ENCODE measurements at places on chromosomes 1 and 21.

- DNase-seq = peak; percentile 16
Measured at GRCh38 chr1:107862064-107862463, 102.9 kb downstream of the VAV3 start.

- no peak for DNase-seq
Measured at GRCh38 chr21:44020551-44020950, 8.4 kb downstream of the TRAPPC10 start.

- DNase-seq = no peak
Measured at GRCh38 chr1:211800925-211801607, 29.5 kb downstream of the LPGAT1 start.

GRCh38 chr1:243837907-243838535 lies 12.0 kb downstream of the AKT3 start:
- DNase-seq = peak; percentile 69

- DNase-seq = no peak
Measured at GRCh38 chr1:172826096-172826741, 167.3 kb downstream of the FASLG start.

DNA sequence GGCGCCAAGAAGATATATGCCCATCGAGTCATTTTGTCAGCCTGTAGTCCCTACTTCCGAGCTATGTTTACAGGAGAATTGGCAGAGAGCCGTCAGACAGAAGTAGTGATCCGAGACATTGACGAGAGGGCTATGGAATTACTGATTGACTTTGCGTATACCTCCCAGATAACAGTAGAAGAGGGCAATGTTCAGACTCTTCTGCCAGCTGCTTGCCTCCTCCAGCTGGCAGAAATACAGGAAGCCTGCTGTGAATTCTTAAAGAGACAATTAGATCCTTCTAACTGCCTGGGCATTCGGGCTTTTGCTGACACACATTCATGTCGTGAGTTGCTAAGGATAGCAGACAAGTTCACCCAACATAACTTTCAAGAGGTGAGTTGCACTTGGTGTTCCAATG lies 19.1 kb downstream of the KLHL20 start:
- DNase-seq = no peak

DNA sequence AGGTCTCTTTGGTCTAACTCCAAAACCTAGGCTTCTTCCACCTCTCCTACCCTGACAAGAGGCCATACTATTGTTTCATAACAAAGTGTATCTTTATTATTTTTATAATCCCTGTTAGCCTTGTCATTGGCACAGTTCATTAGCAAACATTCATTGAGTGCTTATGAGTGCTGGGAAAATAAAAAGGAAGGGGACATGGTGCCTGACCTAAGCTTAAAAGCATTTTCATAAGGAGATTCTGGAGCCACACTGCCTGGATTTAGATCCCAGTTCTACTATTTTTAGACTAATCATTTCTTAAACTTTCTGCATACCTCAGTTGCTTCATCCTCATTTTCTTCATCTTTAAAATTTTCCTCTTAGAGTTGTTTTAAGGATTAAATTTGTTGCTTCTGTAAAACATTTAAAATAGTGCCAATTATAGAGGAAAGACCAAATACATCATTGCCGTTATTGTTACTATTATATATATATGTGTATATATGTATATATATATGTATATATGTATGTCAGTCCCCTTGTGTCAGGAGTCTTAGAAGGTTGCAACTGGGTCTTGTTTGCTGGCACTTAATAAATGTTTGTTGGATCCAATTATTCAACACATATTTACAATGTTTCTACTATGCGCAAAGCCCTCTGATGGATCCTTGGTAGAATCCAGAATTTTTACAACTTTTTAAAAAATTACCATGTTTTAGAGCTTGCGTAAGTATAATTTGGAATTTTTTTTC lies 250.9 kb upstream of the SGIP1 start:
- no peak for DNase-seq

- DNase-seq = no peak
Measured at GRCh38 chr1:89129911-89130310, 4.0 kb upstream of the GBP2 start.

GRCh38 chr1:22114083-22115012 lies 28.5 kb downstream of the WNT4 start:
- DNase-seq = no peak

- DNase-seq = no peak
Measured at GRCh38 chr21:31370281-31370892, 26.3 kb upstream of the TIAM1 start.

GRCh38 chr1:39672551-39672947 lies 642 bp upstream of the NT5C1A start:
- DNase-seq = no peak

DNA sequence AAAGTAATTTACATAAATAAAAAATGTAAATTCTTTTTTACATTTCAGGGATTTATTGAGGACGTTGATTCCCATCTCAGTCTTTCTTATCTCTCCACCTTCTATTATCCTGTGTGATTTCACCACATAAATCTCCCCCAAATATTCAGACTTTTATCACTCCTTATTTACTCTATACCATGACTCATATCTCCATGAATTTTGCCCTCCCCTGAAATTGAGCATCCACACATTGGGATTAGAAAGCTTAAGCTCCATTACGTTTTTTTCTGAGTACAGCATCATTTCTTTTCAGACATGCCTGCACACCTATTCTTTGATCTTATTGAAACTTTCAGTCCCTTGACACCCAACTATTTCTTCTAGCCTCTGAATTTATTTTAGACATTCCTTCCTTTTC lies 111.2 kb downstream of the IFI44 start:
- DNase-seq = no peak

DNA sequence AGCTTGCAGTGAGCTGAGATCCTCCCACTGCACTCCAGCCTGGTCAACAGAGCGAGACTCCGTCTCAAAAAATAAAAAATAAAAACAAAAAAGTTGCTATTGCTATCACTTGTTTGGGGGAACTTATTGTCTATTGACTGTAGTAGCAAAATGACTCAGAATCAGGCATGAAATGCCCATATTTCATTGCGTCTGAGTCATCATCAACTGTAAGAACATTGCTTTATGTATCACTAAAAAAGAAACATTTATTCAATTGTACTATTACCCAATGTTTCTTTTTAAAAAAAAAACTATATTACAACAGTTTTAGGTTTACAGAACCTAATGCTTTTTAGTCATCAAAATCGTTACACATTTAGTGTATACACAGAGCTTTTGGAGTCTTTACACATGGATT lies 91.0 kb upstream of the FMN2 start:
- DNase-seq = peak; percentile 52

DNA sequence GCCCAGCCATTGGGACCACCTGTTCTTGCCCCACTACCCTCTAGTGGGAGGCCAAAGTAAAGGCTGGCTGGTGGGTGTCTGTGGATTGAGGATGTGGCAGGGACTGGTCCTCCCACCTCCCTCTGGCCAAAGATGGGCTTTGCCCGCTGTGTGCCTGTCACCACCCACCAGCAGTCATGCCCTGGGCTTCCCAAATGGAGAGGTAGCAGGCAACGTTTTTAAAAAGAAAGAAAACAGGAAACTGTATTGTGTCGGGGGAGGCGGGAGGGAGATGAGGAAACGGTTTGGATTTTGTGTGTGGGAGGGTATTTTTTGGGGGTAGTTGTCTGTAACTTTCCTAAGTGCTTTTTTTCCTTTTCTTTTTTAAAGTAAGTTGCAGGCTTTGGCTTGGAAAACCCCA lies 30.1 kb downstream of the SZRD1 start:
- DNase-seq = no peak

DNA sequence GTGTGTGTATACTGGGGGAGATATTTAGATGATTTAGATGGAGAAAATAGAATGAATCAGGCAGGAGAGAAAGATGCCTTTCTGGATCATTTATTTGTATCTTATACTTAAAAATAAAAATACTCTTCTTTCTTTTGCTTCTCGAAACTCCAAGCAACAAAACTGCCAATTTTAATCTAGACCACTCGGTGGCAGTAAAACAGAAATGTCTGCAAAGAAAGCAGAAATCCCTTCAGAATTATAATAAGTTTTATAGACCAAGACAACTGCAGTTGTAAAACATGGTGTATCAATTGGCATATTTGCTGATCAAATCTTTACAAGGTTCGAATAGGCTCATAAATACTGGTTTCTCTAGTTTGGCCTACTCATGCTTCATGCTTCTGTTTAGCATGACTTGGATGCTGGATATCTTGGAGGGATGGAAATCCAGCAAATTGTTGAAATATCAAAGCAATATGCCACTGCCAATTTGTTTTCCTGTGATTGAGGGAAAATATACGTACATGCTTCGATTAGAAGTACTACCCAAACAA lies 15.1 kb upstream of the C1orf87 start:
- no peak for DNase-seq

- DNase-seq = no peak
Measured at GRCh38 chr1:3463891-3464648, 9.6 kb downstream of the ARHGEF16 start.

DNA sequence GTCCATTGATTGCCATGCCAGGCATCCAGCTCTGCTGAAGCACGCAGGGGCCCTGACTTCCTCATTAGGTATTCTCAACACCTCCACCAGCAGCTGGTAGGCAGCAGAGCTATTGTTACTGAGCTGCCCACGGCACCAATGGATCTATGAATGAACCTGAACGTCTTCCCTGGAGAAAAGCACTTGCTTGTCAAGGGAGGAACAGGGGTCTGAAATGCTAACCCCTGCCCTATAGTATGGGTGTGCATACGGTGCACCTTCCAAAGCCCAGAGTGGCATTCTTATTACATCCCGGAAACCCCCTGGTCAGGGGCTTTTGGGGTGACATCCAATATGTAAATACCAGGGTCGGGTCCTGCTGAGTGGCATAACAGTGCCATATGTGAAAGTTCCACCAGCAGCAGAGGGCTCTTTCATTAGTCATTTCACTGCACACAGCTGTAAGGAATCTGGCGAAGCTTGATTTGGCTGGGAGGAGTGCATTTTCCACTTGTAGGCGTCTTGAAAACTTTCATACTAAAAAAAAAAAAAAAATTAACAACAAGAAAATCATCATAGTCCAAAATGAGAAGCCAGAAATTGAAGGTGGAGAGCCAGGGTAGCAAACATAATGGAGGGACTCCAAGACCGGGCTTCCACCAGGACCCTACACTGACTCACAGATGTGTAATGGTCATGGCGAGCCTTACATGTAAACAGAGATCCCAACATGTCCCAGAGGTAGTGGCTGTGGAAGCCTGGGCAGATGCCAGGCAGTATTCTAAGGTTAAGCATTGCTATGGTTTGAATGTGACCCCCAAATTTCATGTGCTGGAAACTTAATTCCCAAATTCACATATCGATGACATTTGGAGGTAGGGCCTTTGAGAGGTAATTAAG lies 58.8 kb upstream of the PRDX6 start:
- peak; percentile 20 for DNase-seq

- no peak for DNase-seq
Measured at GRCh38 chr1:169762699-169763098, 28.8 kb upstream of the SELE start.

GRCh38 chr1:184036517-184036949 lies 995 bp downstream of the COLGALT2 start:
- DNase-seq = peak; percentile 18

GRCh38 chr1:91864017-91864700 lies 21.8 kb downstream of the TGFBR3 start:
- no peak for DNase-seq

- no peak for DNase-seq
Measured at GRCh38 chr1:169133801-169134502, 27.5 kb downstream of the ATP1B1 start.

- no peak for DNase-seq
Measured at GRCh38 chr1:118661769-118662320, 326.3 kb downstream of the TBX15 start.

- peak; percentile 14 for DNase-seq
Measured at GRCh38 chr1:157773493-157774350, 3.2 kb downstream of the FCRL2 start.

DNA sequence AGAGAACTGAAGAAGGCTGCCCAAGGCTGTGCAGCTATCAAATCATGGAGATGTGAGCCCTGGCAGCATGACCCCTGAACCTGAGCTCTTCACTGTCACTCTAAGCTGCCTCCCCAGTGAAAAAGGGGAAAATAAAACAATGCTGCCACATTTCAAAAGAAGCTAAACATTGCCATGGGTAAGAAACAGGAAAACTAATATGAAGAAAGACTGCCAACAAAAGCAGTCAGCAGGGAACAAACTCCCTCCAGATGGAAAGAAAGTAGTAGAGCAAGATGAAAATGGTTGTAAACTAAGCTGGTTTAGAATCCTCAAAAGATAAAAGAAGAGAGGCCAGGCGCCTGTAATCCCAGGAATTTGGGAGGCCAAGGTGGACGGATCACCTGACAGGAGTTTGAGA lies 36.2 kb upstream of the CSF1 start:
- no peak for DNase-seq

GRCh38 chr1:178510155-178510554 lies 2.8 kb upstream of the TEX35 start:
- DNase-seq = no peak

- no peak for DNase-seq
Measured at GRCh38 chr1:208850442-208850841, 606.3 kb upstream of the PLXNA2 start.

GRCh38 chr1:9657521-9658032 lies 6.0 kb downstream of the PIK3CD start:
- no peak for DNase-seq

DNA sequence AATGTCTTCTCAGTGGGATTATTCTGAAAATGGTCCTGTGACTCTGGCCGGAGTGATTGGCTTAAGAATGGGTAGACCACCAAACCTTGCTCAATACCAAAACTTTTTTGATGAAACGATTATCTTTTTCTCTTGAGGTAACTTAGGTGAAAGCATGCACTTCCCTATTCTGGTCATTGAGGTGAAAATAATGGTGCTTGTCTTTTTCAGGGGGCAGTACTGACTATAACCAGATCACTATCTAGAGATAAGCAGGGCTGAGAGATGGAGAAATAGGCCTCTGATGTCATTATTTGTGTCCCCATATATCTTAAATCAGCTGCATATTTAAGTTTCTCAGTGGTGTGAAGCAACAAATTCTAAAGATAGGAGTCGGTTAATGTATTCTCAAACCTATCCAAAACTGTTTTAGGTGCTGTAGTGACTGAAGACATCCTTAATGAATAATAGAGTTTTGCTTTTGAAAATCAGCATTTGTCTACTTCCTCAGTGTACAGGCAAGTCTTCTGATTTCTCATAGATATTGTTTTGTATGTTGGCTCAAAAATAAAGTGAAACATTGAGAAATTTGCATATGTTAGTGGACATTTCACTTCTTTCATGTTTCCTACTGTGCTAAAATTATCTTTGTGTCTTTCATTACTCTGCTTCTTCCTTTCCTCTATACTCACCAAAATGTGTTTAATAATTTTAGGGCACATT lies 735.3 kb upstream of the ADGRL4 start:
- no peak for DNase-seq

DNA sequence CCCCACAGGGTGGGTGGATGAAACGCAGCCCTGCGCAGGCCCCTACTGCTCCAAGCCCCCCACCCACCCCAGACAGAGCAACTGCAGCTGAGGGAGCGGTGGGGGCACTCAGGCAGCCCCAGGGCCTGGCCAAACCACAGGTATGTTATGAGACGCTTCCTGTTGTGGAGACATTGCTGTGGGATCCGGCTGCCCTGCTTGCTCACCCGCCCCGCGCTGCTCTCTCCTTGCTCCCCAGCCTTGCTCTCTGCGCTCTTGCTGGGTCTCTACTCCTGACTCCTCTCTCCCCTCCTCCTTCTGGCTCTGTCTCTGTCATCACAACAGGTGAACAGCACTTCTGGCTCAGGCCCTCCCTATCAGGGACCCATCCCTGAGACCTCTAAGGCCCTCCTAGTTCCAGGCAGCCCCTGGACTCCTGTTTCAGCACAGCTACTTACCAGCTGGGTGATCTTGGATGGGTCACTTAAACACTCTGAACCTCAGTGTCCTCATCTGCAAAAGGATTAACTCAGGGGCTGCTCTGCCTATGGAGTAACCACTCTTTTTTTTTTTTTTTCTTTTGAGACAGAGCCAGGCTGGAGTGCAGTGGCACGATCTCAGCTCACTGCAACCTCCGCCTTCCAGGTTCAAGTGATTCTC lies 15.9 kb downstream of the COL8A2 start:
- peak; percentile 42 for DNase-seq
